ENCODE measurements at places on chromosomes 1 and 21.

- DNase-seq, result no peak
Observed at GRCh38 chr1:117370071-117370470, 2.8 kb downstream of the MAN1A2 start.

DNA sequence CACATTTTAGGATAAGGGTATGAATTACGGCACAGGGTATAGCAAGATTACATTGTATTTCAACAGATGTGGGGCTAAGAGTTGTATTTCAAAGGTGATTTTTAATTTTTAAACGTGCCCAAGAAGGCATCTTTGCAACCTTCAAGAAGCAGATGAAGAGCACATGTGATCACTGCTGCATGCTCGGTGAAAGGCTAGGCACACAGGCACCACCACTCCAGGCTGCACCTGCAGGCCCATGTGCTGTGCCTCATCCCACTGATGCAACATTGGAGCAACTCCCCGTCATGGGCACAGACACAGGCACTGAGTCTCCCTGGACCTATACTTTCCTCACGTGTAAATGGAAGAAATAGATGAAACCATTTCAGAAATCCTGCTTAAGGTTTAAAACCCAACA is 23.5 kb downstream of the UBE2G2 start:
- no peak for DNase-seq

DNA sequence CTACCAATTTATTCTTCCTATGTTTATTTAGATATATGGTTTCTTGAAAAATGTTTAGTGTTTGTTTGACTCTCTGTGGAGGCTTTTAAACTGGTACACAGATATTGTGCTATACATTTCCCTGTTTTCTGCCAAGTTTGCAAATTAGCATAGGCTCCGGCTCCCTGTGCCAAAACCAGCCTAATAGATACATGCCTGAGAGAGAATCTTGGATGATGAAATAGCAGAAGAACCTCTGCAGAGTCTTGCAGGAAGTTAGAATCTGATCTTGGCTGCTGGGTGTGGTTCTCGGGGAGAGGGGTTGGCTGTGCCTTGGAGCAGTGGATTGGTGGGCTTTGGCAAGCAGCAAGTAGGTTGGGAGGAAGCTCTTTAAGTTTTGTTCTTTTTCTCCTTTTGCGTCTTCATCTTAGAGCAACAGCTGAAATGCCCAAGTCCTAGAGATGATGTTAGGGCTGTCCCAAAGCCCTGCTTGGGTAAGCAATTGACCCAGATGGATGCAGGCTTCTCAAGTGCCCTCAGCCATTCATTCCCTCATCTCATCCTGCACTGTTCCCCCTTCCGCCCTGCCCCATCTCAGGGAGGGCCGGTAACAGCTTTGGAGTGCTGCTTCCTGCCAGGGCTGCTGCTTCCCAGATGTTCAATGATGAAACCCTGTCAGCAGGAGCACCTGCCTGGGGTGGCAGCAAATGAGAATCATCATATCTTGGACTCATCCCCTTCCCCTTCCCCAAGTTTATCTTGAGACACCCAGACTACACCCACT is 9.3 kb downstream of the PLA2G2A start:
- DNase-seq, result no peak

DNA sequence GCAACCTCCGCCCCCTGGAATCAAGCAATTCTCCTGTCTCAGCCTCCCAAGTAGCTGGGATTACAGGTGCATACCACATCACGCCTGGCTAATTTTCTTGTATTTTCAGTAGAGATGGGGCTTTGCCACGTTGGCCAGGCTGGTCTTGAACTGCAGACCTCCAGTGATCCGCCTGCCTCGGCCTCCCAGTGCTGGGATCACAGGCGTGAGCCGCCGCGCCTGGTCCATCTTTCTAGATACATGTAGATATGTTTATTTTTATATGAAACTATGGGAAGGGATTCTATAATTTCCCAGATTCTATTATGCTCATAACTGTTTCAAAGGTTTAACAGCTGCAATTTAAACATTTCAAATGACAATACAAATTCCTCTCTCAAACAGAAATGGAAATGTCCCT is 27.1 kb downstream of the CLCC1 start:
- DNase-seq, result no peak

DNA sequence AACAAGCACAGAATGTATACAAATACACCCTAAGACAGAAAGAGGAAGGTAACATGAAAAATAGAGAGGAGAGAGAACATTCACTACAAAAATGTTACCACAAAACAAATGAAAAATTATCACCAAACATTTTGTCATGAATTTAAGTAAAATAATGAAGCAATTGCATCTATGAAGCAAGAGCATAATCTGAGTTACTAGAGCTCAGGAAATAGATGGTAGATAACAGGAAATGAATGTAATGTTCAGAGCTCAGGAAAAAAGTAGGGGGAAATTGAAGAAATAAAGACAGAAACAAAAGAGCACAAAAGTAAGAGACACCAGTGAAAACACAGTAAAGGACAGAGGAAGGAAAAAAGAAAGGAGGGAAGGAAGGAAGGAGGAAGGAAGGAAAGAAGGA is 19.4 kb downstream of the SEC16B start:
- DNase-seq, result no peak

- DNase-seq, result no peak
Observed at GRCh38 chr1:226440512-226440911, 32.6 kb upstream of the PARP1 start.

DNA sequence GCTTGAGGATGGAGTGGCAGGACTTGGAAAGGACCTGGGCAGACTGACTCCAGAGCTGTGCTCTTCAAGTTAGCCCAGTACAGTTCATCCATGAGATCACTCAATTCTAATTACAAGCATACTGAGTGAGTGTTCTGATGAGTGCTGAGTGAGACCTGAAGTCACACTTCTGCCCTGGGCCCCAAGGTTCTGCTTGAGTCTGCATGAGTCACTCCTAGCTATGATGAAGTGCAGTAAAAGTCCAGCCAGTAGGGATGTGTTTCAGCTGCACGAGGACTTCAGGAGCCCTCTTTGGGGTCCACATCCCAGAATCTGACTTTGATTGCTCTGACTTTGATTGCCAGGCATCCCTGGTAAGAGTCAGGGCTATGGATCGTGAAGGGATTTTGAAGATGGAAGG is 35.8 kb downstream of the PLEKHA6 start:
- DNase-seq, result no peak

- DNase-seq, result no peak
Observed at GRCh38 chr1:210259561-210259960, 27.0 kb downstream of the SERTAD4 start.

- no peak for DNase-seq
Observed at GRCh38 chr21:40840401-40841125, 6.4 kb downstream of the DSCAM start.

GRCh38 chr1:157162345-157162744 is 24.1 kb upstream of the ETV3 start:
- no peak for DNase-seq

DNA sequence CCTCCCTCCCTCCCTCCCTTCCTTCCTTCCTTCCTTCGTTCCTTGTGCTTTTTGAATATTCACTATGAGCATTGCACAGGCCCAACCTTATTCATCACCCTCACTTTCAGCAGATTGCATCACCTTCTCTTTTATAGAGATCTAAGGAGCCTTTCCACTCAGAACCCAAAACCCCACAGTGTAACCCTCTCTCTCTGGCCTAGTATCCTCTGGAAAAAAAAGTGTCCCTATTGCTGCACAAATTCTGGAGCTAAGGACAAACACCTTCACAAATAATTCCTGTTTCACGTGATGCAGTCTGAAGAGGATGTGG is 25.6 kb downstream of the OR10J5 start:
- DNase-seq, result no peak

DNA sequence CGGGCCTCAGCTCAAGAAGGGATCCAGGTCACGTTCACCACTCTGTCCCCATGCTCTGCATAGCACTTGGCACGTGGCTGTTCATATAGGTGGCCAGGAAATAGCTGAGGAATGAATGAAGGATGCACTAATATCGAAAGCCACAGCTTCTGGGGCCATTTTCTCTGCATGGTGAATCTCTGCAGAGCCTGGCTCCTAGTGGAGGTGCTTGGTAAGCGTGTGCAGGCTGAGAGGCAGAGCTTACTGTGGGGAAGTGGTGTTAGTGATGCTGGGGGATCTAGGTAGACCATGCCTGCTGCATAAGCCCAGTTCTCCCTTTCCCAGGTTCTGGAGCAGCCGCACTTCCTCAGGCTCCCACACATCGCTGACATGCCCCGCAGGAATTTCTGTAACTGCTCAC is 8.3 kb downstream of the CSRP1 start:
- no peak for DNase-seq

DNA sequence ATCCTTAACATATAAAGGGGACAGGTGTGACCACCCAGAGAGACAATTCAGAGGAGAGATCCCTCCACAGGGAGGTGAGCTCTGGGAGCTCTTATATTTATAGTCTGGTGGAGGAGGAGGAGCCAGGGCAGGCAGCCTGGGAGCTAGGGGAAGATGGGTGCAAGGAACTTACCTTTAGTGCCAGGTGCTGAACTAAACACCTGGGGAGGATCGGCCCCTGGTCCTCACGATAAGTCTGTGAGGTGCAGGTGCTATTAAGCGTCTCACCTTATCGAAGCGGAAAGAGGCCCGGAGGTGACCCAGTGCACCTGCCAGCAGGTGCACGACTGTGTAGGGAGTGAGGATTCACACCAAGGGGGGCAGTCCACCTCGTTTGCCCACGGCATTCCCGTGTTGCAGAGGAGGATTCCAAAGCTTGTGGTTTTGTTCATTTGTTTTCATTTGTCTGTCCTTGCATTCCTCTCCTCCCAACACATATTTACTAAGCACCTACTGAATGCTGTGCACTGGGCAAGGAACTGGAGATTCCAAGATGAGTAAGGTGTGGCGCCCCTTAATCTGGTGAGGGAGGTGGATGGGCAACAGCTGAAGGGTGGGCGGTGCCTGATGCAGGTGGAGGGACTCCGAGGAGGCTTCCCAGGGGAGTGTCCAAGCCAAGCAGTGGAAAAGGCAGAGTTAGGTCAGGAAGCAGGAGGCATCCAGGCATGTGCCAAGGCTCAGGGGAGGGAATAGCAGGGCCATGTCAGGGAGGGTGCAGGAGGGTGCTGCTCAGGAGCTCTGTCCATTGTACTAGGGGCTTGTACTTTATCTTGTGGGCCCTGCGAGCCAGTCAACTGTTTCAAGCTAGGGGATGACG is 11.5 kb downstream of the ARHGEF10L start:
- DNase-seq, result no peak

Data from hematopoietic multipotent progenitor cell treated with erythropoietin and hydrocortisone succinate and interleukin-3 and kit ligand, for 17 days (in vitro differentiated cells).